Caki2 (cell line): ENCODE measurements at places on chromosomes 4 and X. TPM values are rescaled to one million over a fixed set of nuclear protein-coding genes. Genes with fewer than 3 reads are reported as not detected.

Gene CLIC2
- total RNA-seq = 0.43 TPM in 1 of 2 replicates, not detected in the other

Gene KIF4A
- total RNA-seq = 18.1 and 19.9 TPM in 2 replicates

Gene AR
- 13.3 and 17.8 TPM in 2 replicates for total RNA-seq

Gene PAGE2
- not detected in 2 replicates for total RNA-seq

Gene TCEANC
- total RNA-seq = 4.1 and 11.2 TPM in 2 replicates

Gene MSMO1
- total RNA-seq = 141 and 152 TPM in 2 replicates

Gene NDST4
- not detected in 2 replicates for total RNA-seq

Gene FAM47A
- not detected in 2 replicates for total RNA-seq

Gene ADH1C
- not detected in 2 replicates for total RNA-seq

Gene CABS1
- not detected in 2 replicates for total RNA-seq

Gene NUP62CL
- total RNA-seq = 4.6 and 5.8 TPM in 2 replicates

Gene GUCY1B1
- total RNA-seq = 33.8 and 35.6 TPM in 2 replicates

GRCh38 chr4:138348055-138348454, 105.9 kb upstream of the SLC7A11 start:
- DNase-seq = no peak

DNA sequence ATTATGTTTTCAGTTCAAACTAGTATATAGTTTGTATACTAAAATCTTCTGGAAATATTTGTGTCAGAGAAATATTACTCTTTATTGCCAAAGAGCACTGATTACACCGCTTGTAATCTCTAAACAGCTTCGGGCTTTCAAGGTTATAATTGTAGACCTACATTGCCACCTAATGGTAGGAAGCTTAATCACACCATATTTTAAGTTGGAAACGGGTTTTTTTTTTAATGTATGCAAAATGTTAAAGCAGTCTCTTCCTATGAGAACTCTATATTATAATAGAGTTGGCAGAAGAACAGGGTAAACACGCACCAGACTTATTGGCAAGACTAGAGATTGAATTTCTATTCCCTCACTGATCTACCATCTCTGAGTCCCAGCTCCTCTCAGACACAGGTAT, 19.5 kb upstream of the NFXL1 start:
- DNase-seq = peak; percentile 21

- no peak for DNase-seq
Observed at GRCh38 chrX:50483283-50483682, 12.7 kb upstream of the DGKK start.

DNA sequence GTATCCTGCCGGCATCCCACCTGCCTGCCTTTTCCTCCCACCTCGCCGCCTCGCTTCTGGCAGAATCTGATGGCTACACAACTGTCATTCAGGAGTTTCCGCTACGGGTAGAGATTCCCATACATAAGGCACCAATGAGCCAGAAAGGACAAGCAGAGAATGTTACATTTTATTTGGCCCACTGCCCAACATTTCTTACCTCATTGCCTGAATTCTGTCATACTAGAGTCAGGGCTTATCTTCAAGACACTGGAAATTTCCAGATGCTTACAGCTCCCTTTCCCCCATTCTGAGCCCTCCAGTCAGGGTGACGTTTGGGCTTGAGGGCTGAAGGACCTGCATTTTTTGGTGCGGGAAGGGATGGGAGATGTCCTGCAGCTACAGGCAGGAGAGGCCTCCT, 113.0 kb downstream of the NHS start:
- no peak for DNase-seq

GRCh38 chr4:53614591-53614990, 23.3 kb upstream of the LNX1 start:
- DNase-seq = no peak

GRCh38 chrX:24494647-24495075, 29.6 kb downstream of the PDK3 start:
- peak; percentile 71 for DNase-seq

GRCh38 chrX:66074920-66075879, 35.3 kb upstream of the VSIG4 start:
- DNase-seq = no peak

- DNase-seq = no peak
Observed at GRCh38 chr4:70449220-70449619, 22.8 kb upstream of the MUC7 start.

DNA sequence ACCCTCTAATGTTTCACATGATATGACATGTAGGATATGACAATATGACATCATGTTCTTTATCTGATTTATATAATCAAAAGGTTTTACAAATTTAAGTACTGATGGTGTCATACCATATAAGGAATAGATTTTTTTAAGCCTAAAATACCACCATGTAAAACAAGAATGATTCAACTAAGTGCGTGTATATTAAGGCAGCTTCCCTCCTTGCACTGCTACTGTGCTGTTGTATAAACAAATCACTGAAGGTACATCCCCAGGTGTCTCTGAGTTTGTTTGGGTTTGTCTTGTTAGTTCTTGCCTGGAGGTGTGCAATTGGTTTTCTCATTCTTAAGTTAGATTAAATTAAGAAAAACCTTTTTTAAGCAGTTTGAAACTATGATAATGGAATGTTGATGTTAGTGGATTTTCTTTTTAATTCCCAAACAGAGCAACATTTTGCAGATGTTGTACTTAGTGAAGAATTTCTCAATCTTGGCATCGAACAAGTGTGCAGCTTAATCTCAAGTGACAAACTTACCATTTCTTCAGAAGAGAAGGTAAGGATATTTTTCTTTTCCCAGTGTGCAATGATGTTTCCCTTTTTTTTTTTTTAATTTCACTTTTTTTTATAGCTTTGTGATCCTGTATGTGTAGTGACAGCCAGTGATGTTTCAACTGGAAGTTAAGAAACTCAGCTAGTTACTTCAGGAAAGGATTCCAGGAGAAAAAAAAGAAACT, 33.4 kb upstream of the MSMO1 start:
- no peak for DNase-seq

DNA sequence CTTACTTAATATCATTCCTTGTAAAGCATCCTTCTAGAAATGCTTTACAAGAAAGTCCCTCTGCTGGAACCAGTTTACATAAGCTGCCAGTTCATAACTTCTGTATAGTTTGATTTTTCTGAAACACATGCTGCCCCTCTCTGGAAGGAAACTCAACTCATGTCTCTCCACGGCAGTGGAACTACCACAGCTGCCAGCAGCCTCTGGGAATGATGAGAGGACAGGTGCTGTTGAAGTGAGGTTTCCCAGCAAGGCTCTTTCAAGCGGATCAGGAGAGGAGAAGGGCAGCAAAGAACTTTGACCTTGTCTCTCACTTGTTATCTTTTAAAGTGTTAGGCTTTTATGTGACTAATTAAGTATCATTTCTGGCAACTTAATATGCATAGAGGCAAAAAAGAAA, 7.3 kb downstream of the GRPR start:
- no peak for DNase-seq

- DNase-seq = no peak
Observed at GRCh38 chrX:9875801-9876200, 89.6 kb downstream of the SHROOM2 start.

GRCh38 chrX:10769195-10769594, 148.8 kb upstream of the MID1 start:
- peak; percentile 42 for DNase-seq

GRCh38 chr4:125022855-125023501, 291.8 kb upstream of the FAT4 start:
- DNase-seq = no peak

- no peak for DNase-seq
Observed at GRCh38 chrX:2719774-2720447, 28.8 kb downstream of the CD99 start.

- no peak for DNase-seq
Observed at GRCh38 chrX:302975-303374, 15.6 kb downstream of the GTPBP6 start.

DNA sequence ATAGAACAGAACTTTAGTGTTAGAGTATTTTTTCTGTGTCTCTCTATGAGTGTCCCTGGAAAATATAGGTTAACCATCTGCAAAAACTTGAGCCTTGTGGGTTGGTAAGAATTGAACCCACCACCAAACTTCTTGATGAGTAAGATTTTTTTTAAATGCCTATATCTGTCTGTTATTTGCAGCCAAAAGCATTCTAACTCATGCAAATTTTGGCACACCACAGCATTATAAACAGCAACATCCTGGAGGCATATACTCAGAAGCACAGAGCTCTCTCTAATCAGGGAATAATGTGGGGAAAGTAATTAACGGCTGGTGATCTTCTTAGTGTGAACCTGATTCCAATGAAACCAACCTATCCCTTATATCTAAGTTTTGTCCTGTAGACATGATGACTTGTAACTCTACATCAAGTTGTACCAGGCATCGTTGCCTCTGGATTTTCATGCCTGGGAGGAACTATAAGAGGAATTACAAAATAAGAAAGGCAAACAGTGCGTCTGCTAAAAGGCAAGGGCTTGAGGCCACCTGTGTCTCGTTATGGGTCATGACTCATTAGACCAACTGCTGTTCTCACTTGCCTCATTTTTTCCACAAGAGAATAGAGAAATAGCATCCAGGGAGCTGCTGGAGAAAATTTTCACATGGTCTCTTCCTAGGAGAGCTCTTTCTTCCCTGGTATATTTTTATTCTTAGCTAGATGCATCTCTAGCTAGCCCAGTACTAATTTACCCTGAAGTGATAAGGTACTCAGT, 202.4 kb downstream of the CHIC2 start:
- DNase-seq = no peak

DNA sequence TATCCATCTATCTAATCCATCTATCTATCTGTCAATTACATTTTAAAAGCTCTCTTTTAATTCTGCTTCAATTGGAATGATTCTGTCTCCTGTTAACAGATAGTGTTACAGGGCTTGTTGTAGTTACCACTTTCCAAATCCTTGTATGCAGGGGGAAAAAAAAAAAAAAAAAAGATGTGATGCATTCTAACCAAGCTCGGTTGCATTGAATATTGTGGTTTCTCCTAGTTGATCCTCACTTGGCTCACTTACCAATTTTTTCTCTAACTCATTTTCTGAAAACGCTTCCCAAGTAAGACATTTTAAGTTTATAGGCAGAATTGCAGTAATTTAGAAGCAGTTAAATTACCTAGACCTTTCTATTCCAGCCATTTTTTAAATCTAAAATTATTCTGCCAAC, 327.9 kb upstream of the PITX2 start:
- no peak for DNase-seq

- no peak for DNase-seq
Observed at GRCh38 chr4:162770761-162771490, 395.8 kb downstream of the NAF1 start.

GRCh38 chrX:43975796-43976195, 2.6 kb upstream of the NDP start:
- no peak for DNase-seq

- no peak for DNase-seq
Observed at GRCh38 chr4:122744229-122744628, 11.7 kb downstream of the BBS12 start.

DNA sequence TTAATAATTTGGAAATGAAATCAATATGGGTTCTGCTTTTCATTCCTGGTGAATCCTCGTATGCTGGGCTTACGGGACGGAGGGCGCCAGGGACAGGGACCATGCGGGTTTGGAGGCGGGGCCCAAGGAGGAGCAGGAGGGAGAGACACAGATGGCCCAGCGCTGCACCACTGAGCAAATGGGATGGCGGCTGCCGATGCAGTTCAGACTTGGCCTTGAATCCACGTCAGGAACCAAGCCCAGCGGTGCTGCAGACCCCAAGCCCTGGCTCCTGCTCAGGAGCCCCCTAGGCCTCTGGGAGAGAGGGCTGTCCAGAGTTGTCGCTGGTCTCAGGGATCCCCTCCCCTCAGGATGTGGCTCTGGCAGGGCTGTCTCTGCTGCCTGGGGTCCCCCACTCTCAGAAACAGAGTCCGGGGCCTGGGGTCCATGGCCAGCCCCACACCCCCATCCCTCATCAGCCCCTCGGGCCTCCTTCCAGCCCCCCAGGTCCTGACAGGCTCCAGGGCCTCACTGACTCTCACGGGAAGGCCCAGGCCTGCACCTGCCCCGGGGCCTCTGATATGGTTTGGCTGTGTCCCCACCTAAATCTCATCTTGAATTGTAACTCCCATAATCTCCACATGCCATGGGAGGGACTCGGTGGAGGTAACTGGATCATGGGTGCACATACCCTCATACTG, 75.2 kb downstream of the FAM53A start:
- DNase-seq = no peak

- no peak for DNase-seq
Observed at GRCh38 chr4:55765070-55765469, 54.5 kb upstream of the EXOC1L start.

DNA sequence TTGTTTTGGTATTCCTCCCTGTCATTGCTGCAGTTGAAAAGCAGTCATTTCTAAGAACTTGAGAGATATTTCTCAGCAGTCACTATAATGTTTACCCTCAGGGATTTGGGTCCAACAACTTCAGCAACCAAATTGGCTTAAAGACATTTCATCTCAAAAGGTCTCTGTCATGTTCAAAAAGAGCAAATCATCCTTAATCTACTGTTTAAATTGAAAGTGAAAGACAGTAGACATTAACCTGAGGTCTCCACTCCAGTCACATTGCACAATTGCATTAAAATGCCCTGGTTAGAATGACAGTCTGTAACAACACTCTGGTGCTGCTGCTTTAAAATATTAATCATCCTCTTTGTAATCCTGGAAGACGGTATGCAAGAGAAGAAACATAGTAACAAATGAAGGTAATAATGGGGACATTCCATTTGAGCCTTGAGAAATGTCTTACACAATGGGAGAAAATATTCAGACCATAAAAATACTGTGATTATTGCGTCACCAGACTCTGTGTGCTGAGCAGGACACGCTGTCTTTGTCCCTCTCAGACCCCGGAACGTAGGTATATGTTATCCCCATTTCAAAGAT, 90.2 kb upstream of the UNC5C start:
- no peak for DNase-seq

DNA sequence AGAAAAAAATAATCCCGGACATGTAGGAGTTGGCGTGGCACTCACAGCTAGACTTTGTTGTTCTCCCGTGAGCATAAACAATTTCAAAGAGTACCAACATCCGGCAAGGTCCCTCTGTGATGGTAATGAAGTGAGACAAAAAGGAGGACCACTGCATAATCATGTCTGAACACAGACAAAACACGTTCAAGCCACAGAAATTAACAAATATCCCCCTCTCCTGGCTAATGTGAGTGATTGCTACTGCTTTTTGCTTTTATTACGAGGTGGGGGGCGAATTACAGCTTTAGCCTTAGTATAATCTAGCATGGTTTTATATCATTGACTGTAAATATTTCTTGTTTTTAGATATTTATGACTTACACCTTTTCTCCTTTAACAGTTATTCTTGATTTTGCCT, 118.5 kb downstream of the PLS3 start:
- peak; percentile 3 for DNase-seq

- no peak for DNase-seq
Observed at GRCh38 chr4:127558489-127559407, 74.0 kb upstream of the INTU start.

- no peak for DNase-seq
Observed at GRCh38 chr4:187499956-187500355, 495.6 kb upstream of the ZFP42 start.

- peak; percentile 2 for DNase-seq
Observed at GRCh38 chrX:41003506-41004270, 81.6 kb upstream of the USP9X start.

DNA sequence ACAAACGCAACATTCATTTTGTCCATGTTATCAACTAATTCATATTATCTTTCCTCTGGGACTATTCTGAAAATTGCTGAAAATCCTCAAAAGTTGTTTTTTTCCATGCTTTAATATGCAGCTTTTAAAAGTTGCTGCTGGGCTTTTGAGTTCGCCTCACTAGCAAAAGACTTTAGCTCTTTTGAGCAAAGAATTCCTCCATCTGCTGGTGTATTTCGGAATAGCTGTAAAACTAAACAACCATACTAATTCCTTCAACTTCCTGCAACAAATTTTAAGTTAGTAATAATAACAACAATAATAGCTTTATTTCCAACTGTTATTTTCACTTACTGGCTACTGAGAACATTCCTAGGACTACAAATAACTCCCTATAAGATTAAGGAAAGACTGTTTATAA, 124.5 kb upstream of the PLAC1 start:
- DNase-seq = no peak
